ENCODE measurements at places on chromosomes 5 and 9. TPM values are rescaled to one million over a fixed set of nuclear protein-coding genes. Genes with fewer than 3 reads are reported as not detected.

DNA sequence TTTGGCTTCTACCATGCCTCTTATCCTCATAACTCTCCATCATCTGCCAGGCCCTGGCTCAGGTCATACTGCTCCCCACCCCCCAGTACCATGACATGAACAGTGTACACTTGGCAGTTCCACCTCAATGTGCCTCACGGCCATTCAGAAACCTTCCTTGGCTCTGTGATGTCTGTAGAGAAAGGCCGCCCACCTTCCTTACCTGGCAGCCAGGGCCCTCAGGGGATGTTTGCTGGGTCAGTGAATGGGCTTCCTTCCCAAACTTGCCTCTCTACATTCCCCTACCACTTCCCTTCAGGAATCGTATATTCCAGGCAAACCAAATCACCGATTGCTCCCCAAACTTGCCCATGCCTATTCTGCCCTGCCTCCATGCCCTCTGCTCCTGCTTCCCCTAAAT lies 101.1 kb downstream of the PSD2 start:
- no peak for DNase-seq

ANKRD33B gene
- total RNA-seq = 10.9 TPM

OR13C9 gene
- not detected for total RNA-seq

DNA sequence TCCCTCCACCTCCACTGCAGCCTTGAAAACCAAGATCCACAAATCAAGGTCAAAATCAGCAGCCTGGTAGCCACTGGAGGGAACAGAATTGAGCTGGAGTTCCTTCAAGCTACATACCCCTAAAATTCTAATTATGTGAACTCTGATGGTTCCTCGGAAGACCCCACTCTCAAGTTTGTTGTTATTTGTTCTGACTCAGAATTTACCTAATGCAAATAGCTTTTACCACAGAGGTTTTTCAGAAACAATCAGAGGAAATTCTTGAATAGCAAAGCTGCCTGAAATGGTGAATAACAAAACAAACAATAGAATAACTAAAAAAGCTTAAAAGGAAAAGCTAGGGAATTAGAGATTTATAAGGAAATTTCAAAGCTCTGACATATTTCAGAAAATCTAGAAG lies 220.0 kb downstream of the CDH18 start:
- no peak for DNase-seq

DNA sequence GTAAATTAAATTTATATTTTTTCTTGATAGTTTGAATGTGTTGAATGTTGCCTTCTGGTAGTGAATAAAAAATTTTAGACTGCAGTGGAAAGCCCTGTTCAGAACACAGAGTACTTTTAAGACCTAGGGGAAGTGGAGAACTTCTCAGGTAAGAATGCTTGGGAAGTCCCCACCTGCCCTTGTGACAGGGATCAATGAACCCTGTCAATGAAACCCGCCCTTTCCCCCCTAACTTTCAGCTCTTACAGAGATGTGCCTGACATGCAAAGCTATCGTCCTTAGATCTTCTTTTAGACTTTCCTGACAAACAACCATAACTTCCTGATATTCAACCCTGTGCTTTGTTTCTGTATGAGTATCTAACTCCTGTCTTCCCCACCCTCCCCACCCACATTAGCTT lies 562.7 kb downstream of the TLE4 start:
- DNase-seq = no peak

DNA sequence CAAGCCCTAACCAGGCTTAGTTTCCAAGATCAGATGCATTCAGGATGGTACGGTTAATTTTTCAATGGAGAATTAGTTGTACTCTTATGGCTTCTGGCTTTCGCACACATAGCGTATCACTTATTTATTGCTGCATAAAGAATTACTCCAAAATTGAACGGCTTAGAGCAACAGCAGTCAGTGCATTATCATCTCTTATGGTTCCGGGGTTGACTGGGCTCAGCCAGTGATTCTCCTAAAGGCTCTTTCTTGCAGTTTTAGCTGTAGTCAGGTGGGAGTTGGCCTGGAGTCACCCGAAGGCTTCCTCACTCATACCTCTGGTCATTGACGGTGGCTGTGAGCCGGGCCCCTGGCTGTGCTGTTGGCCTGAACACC lies 595 bp upstream of the GRHPR start:
- DNase-seq = no peak

NEUROG1 gene
- total RNA-seq = not detected

GRCh38 chr9:77563174-77563573 lies 84.9 kb downstream of the GNA14 start:
- no peak for DNase-seq

DNA sequence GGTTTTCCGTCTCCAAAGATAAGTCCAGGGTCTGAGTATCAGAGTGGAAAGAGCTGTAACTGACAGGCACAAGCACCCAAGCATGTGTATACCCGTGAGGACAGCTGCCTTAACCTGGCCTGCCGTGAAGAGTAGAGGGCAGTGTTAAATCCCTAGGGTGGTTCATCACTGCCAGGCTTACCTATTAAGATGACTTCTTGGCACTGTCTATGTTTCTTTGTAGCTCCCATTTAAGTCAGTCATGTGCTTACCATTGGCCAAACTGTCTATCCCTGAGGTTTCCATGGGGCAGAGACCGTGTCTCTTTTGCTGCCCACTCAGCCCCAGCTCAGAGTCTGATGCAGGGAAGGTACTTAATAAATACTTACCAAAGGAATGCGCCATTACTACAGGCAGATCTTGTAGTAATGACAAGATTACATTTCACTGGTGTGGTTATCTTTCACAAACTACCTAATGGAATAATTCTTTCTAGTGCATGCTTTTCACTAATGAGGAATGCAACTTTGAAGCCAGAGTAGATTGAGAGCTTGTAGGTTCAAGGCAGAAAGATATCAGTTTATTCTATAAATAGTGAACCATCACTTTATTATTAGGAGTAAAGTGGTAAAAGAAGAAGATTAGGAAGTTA lies 64.2 kb downstream of the SNX24 start:
- no peak for DNase-seq

GRCh38 chr9:110447476-110447875 lies 109.8 kb upstream of the TXNDC8 start:
- no peak for DNase-seq

- no peak for DNase-seq
Measured at GRCh38 chr5:125574491-125575044, 828.1 kb upstream of the ZNF608 start.

CDC20B gene
- total RNA-seq = 0.31 TPM

- no peak for DNase-seq
Measured at GRCh38 chr9:91223000-91223399, 138.7 kb downstream of the AUH start.

DNA sequence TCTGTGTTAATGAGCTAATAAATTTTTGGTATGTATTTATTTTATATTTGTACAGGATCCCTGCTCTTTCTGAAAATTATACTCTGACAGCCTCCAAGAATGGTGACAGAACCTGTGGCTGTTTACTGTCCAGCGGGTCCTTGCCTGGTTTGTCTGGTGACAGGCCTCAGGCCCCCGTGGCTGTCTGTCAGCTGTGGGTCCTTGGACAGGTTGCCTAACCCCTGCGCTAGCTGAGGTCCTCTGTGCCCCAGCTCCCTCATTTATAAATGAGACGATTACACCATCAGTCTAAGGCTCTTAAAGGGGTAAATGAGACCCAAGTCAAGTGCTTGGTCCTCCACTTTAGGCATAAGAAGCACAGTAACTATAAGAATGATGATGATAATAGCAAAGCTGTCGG lies 125.1 kb upstream of the COL5A1 start:
- no peak for DNase-seq

- no peak for DNase-seq
Measured at GRCh38 chr9:120898396-120898795, 21.4 kb upstream of the PHF19 start.

DNA sequence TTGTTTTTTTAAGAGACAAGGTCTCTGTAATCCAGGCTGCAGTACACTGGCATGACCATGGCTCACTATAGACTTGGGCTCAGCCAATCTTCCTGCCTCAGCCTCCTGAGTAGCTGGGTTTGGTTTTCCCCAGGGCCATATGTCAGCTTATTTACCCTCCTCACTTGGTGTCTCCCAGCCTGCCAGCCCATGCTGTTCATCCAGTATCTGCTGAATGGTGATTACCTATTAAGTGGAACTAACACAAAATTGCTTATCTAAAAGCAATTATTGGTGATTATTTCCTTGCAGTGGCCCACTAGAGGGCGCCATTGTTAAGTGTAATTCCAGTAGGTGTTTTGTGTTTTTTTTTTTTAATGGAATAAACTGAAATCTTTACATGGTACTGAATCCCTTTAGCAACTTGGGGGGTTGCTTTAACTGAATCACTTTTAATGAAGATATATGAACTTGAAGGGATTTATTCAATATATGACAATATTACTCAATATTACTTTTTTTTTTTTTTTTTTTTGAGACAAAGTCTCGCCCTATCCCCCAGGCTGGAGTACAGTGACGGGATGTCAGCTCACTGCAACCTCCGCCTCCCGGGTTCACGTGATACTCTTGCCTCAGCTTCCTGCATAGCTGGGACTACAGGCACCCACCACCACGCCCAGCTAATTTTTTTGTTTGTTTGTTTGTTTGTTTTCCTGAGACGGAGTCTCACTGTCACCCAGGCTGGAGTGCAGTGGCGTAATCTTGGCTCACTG lies 13.8 kb downstream of the EXOSC2 start:
- DNase-seq = peak; percentile 75

SLC34A3 gene
- not detected for total RNA-seq

MELK gene
- total RNA-seq = 53.6 TPM

- DNase-seq = peak; percentile 76
Measured at GRCh38 chr9:35579130-35579529, 25.9 kb upstream of the TESK1 start.

JAKMIP2 gene
- 6.8 TPM for total RNA-seq

GMCL2 gene
- not detected for total RNA-seq

GRCh38 chr5:76082772-76083554 lies at the start of gene SV2C:
SV2C (plus strand) TSS chr5:76083383; CDS start chr5:76131751, 48,368 bp downstream.
- DNase-seq = no peak

- no peak for DNase-seq
Measured at GRCh38 chr5:74625742-74626241, 14.7 kb downstream of the ENC1 start.

DNA sequence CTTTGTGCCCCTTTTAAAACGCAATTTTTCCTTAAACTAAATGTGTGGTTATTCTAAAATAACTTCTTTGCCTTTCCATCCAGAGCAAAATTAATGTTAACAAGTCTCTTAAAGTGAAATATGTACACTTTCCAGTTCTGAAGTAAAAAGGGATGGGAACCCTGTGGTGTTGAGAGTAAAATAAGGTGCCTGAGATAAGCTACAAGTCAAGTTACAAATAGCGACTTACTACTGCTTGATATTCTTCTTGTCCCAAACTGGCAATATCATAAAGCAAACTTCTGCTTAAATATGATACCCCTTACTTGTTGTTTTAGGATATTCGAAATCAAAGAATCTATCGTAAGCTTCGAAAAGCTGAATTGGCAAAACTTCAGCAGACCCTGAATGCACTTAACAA lies 18.3 kb upstream of the F2R start:
- no peak for DNase-seq

- no peak for DNase-seq
Measured at GRCh38 chr9:1606253-1606652, 408.9 kb upstream of the SMARCA2 start.

QRFP gene
- total RNA-seq = not detected

- DNase-seq = no peak
Measured at GRCh38 chr9:134348404-134349155, 22.3 kb downstream of the RXRA start.

DNA sequence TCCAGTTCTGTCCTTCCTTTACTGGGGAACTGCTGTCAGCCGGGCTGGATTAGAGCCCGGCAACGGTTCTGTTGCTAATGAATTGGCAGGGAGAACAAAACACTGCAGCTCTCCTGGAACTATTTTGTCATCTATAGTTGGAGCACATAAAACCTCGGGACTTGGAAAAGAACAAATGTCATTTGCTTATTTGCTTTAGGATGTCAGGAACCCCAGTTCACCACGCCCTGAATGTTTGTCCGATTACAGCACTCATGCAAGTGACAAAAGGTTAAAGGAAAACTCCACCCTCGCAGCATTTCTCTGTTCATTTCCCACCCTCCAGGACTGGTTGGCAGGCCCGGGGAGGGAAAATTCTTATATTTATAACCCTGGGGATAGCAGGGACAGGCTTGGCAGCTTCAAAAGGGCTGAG lies 66.4 kb upstream of the PLPP1 start:
- no peak for DNase-seq

DNA sequence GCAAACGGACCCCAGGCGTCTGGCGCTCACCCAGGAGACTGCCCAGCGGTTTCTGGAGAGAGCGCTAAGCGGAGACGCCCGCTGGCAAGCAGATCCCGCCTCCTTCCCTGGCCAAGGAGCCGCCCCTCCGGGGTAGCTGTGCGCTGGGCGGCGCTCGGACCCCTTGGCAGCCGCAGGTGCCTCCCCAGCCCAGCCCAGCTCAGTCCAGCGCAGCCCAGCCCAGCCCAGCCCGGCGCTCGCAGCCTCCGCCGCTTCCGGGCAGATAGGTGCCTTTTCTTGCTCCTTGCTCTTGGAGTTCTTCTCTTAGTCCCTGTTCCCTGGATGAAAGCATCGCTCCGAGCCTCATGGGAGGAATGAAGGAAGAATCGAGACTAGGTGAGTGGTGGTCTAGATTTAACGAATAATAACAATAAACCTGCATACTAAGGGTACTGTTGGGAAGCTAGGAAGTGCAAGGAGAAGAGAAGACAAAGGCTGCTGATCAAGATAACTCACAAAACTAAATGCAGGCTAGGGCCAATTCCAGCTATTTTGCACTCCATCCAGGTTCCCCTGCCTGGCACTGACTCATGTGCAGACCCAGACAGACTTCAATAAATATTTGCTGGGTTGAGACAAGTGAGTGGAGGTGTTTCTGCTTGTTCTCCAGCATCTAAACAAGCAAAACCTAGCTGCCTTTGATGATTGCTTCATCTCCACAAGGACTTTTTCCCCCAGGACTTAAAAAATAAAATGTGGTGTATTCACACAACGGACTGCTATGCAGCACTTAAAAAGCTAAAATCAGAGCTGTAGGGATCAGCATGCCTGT lies at the start of gene STK32A:
STK32A (plus strand) TSS at position 202 of the 811 bp plus-strand sequence. CDS start 4,609 bp downstream, outside the sequence.
- no peak for DNase-seq

ADAMTS6 gene
- 0.10 TPM for total RNA-seq

DNA sequence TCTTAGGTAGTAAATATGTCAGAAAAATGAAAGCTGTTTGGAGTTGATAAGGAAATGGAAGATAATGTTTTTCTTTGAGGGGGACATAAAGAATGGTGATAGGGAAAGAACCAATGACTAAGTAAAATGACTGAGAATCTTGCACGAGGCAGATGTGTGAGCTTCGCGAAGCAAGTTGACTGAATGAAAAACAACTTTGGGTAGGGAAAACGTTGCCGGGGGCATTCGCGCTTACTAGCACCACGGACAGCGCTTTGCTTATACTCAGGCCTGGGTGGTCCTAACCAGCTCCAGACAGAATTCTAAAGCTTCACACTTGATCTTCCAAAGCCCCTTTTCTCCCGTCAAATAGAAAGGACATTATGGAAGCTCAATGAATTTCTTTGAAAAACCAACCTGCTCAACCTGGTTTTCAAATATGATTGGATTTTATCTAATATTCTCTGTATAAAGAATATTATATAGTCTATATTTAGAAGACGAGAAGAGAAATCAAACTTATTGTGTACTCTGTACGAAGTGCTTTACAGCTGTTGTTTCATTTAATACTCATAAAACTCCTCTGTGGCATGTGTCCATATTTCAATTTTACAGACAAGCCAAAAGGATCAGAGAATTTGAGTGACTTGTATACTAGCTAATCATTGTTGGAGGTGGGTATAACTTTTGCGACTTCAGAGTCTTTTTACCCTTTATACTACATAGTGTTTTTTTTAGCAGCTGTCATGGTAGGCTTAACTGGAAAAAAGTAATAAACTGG lies 1.9 kb upstream of the CDKN2B start:
- DNase-seq = no peak

- DNase-seq = no peak
Measured at GRCh38 chr5:167889276-167889675, 402.2 kb upstream of the WWC1 start.

- DNase-seq = no peak
Measured at GRCh38 chr5:146623666-146624065, 107.7 kb upstream of the GPR151 start.

Data from natural killer cell treated with Interleukin-12 subunit alpha and Interleukin-12 subunit beta and Interleukin-15 and Interleukin-18, amount 100 ng/mL, for 72 hours (primary cell).